ENCODE measurements at places on chromosomes 16 and 17. TPM values are rescaled to one million over a fixed set of nuclear protein-coding genes. Genes with fewer than 3 reads are reported as not detected.

DNA sequence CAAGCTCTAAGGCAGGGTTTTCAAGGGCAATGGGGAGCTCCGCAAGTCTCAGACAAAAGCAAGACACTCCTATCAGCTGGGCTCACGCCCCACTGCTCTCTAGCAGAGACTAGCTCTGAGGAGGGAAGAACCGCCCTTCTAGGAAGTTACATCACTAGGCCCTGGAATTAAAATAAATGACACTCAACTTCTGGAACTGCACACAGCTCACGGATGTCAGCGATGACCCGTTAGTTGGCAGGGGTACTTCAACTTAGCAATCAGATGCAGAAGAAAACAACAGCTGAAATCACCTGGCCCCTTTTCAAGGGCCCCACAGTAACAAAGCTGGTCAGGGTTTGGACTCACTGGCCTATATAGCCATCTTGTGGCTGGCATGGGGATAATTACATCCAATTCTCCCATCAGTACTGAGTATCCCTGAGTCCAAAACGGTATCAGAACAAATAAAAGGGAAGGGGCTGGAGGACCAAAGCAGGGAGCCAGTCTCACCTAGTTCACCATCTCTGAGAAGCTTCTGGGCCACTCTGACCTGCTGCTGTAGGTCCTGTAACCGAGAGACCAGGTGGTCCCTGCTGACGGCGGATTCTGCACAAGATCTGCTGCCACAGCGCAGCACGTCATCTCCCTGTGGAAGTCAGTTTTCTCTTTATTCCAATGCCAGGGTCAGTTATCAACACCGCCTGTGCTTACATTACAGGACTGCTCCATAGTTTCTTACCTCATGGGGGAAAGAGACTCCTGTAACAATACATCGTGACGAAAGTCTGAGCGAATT is 22.2 kb downstream of the SERPINF1 start:
- no peak overlapping the region for H3K27ac ChIP-seq
- peaks cover 4% of the 10 kb centered on the region for H3K36me3 ChIP-seq
- H3K4me1 ChIP-seq, result peaks cover 3% of the 10 kb centered on the region
- H3K27me3 ChIP-seq, result no peaks in the 10 kb centered on the region

- DNase-seq, result no peak
- H3K27ac ChIP-seq, result peak overlapping the region; percentile 70
- peaks cover 38% of the 10 kb centered on the region for H3K36me3 ChIP-seq
- H3K27me3 ChIP-seq, result no peaks in the 10 kb centered on the region
Observed at GRCh38 chr17:38851434-38851833, 2.1 kb downstream of the RPL23 start.

DNA sequence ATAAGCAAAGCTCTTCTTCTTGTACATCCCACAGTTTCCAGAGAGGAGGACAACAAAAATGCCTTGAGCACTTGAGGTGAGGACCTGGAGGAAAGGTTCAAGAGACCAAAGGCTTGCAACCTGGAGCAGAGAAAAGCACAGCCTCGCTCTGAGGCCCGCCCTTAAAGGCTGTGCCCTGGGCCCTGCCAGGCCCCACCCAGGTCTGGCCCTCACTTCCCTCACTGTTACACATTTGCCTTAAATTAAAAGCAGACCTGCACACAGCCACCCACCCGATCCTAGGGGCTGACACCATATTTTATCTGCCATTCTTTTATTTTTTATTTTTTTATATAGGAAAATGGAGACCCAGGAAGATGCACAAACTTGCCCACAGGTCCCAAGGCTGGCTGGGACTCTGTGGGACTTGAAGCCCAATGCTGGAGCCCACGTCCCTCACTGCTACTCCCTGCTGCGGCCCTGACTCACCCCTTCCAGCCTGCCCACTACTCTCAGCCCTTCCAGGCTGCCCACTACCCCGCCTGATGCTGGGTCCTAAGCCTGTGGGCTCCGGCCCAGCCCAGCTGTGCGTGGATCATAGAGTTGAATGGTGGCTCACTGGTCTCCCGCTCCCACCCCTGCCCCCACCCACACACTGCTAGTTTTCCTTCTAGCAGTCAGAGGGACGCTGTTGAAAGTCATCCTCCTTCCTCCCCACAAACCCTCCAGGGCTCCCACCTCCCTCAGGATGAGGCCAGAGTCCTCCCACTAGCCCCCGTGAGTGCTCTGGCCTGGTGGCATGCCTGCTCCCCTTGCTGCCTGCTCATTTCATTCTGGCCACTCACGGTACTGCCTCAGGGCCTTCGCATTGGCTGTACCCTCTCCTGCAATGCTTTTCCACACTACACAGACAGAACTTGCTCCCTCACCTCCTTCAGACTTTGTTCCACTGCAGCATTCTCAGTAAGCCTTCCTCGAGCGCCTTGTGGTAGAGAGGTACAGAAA is 77.6 kb upstream of the MED9 start:
- peaks cover 20% of the 10 kb centered on the region for H3K4me1 ChIP-seq
- H3K27me3 ChIP-seq, result no peaks in the 10 kb centered on the region
- H3K36me3 ChIP-seq, result no peaks in the 10 kb centered on the region

DNA sequence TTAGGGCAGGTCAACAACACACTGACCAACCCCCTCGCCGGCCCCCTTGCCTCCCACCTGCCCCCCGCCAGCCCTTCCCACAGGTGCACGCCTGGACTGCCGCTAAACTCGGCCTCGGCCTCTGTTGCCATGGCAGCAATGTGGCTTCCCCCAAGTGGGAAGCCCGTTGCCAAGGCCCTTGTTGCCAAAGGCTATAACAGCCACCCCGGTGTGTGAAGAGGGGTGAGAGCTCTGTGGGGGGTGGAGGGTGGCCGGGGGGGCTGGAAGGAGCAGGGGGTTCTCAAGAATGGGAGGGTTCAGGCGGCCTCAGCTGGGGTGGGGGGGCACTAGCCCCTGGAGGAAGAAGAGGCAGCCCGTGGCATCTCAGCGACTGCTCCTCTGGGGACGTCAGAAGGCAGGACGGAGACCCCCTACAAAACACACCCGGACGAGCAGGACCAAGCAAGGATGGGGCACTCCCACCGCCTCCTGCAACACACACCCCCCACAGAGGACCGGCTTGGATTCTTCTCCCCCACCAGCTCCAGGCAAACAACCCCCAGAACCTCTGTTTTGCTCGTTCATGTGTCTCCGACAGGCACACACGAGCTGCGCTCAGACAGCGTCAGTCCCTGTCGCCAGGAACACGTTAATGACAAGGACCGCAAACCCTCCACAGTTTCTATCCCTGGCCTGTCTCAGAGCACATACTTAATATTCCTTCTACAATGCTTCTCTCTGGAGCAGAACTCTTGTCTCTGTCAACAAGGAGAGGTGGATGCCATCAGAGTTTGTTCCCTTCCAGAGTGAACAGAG is 55.7 kb downstream of the ABR start:
- no peak for DNase-seq
- peaks cover 16% of the 10 kb centered on the region for H3K4me1 ChIP-seq
- H3K4me3 ChIP-seq, result peak overlapping the region; percentile 38
- H3K27me3 ChIP-seq, result no peaks in the 10 kb centered on the region

Gene RMI2
- 41.9 TPM for total RNA-seq

- peaks cover 61% of the 10 kb centered on the region for H3K36me3 ChIP-seq
- H3K27me3 ChIP-seq, result no peaks in the 10 kb centered on the region
- H3K4me3 ChIP-seq, result peak overlapping the region; percentile 44
- no peak overlapping the region for H3K27ac ChIP-seq
Observed at GRCh38 chr16:75152635-75153034, 4.3 kb downstream of the ZFP1 start.

DNA sequence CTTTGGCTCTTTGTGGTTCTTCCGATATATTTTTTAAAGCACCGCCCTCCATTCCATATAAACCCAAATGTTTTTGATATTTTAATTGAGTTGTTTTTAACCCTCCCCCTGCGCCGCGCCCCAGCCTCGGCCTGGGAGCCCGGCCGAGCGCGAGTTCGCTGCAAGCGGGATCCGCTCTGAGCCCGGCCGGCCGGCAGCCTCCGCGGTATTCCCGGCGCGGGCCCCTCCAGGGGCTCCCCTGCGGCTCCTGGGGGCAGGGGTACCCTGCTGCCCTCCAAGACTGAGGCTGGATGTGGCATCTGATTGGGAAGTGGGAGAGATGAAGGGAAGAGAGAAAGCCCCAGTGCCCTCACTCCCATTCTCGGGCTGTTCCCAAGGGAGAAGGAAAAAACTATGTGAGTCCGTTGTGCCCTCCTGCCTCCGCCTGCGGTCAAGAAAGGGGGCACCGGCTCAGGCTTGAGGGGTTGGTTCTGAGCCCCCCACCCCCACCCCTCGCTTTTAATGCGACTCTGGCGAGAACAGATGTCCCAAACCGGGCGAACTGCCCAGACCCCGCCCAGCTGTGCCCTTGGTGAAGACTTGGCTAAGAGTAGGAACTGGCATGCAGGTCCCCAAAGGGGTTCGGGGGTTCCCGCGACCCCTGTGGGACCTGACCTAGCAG is 8.6 kb downstream of the NEUROD2 start:
- H3K27ac ChIP-seq, result no peak overlapping the region
- peaks cover 100% of the 10 kb centered on the region for H3K27me3 ChIP-seq
- H3K4me3 ChIP-seq, result no peak overlapping the region
- no peaks in the 10 kb centered on the region for H3K4me1 ChIP-seq
- no peak for DNase-seq

Gene OR1A1
- total RNA-seq, result not detected

DNA sequence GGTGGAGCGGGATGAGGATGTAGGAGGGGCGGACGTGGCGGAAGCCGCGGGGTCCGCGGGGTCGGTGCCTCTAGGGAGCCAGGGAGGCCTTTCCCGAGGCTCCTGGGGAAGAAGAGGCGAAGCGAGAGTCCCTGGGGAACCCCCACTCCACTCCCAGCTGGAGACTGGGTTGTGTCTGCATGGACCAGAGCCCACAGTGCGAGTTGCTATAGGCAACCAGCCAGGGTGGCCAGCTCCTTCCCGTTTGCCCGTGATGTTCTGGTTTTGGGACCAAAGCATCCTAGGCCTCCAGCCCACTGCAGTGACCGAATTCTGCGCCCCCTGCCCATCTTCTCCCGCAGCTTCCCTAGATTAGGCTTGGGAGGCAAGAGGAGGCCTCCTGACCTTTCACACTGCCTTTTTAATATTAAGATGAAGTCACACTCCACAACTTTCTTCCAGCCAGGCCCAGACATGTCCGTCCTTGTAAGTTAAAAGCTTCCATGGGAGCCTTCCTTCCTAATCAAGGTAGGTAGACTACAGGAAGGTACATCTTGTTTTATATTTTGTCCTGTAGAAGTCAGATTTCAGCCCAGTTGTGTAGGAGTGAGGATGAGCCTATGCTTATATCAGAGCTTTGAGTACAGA is 469 bp downstream of the AMZ2 start:
- peak overlapping the region; percentile 94 for H3K27ac ChIP-seq
- H3K27me3 ChIP-seq, result peaks cover 2% of the 10 kb centered on the region
- H3K36me3 ChIP-seq, result peaks cover 7% of the 10 kb centered on the region
- H3K4me1 ChIP-seq, result peaks cover 18% of the 10 kb centered on the region
- peak overlapping the region; percentile 96 for H3K4me3 ChIP-seq

All from neural crest cell (in vitro differentiated cells).